ENCODE measurements at places on chromosomes 3 and 15.

GRCh38 chr3:128066114-128066513 lies 13.9 kb downstream of the SEC61A1 start:
- DNase-seq: no peak

GRCh38 chr15:95839367-95839782 lies 491.1 kb upstream of the NR2F2 start:
- no peak for DNase-seq

DNA sequence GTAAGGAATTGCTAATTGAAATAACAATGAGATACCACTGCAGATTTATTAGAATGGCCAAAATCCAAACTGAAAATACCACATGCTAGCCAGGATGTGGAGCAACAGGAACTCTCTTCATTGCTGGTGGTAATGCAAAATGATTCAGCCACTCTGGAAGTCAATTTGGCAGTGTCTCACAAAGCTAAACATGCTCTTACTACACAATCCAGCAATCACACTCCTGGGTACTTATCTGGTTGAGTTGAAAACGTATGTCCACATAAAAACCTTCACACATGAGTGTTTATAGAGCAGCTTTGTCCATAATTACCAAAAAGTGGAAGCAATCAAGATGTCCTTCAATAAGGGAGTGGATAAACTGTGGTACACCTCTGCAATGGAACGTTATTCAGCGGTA lies 113.3 kb downstream of the SMAD6 start:
- no peak for DNase-seq

DNA sequence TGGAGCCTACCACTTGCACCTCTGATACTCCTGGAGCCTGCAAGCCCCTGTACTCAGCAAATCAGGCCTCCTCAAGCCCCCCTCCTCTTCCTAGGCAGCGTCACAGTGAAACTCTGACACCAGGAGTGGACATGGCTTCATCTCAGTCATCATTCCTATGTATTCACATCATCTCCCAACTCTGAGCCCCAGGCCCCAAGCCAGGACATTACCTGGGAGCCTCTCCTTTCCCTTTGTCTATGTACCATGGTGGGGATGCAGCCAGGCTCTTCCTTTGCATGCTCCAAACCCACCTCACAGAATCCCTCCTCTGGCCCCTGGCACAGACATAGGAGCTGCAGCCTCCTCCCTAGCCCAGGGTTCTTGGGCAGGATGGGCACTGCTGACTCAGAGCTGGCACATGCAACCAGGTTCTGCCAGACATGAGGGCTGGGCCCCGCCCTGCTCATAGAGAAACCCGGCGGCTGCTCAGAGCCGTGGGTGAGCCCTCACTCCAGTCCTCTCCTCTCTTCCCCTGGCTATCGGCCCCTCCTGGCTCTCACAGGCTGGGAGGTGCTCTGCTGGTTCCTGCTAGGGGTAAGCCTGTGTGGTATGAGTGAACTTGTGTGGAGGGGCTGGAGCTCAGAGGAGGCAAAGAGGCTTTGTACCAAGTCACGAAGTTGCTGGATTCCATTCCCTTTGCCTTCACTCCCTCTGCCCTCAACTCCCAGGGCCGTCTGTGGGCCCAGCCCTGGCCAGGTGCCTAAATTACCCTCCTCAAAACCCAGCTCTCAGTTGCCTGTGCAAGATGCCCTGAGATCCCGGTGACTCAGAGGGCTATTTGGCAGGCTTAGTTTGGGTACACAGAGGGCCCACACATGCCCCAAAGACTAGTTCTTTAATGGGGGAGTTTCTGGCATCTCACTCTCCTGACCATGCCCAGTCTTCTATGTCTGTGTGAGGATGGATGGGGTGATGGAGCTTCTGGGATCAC lies 1.9 kb upstream of the PLCD1 start:
- no peak for DNase-seq

DNA sequence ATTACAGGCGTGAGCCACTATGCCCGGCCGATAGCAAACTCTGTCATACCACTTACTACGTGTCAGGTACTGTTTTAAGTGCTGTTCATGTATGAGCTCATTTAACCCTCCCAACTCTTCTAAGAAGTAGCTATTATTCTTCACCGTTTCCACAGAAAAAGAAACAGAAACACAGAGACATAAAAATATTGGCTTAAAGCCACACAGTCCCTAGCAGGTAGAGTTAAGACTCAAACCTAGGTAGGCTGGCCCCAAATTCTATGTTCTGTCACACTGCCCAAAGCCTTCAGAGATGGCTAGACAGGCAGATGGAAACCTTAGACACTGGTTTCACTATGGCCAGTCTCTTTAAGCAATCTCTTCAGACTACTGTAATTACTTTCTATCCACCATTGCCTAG lies 149.8 kb upstream of the KCNMB2 start:
- DNase-seq: no peak

DNA sequence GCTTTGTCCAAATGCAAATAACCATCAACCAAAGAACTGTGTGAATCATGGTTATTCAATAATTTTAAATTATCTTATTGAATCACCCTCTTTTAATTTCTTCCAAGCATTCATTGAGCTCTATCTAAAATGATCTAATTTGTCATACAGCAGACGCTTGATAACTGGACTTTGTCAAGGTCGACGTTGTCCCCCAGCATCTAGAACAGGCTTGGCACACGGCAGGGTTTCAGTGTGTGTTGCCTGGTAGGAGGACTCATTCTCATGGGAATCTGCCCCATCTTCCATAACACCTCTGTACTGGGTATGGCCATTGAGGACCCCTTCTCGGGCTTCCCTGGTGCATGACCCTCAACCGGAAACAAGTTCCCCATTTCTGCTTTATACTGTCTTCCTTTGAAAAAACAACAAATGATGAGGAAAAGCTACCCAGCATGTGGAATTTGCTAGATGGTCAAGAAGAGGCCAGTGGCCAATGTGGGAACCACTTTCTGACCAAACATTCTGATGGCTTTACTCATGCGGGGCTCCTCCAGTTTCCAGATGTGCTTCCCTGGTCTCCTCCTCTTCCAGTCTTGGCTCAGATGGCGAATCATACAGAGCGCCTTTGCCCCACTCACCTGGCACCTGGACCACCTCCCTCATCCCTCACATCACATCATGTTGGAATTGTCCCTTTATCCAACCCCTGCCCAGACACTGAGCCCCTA lies 41.7 kb upstream of the SEC22A start:
- DNase-seq: no peak

GRCh38 chr3:28948685-28949084 lies 332.2 kb upstream of the RBMS3 start:
- DNase-seq: no peak

GRCh38 chr3:46356909-46357308 lies 3.0 kb downstream of the CCR2 start:
- DNase-seq: no peak

DNA sequence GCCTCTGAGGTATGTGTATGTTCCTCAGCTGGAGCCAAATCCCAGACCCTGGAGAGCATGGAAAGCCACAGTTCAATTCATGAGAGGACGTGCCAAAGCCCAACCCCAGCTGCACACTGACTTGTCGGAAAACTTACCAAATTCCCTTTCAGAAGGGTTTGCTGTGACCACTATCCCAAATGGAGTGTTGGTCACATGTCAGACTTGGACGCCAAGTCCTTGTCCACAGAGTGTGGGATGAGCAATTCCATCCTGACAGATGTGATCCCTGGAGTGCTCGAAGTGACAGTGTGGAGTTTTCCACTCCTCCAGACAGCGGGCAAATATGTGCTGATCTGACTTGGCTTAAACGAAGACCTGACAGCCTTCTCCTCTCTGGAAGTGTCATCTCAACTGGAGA lies 71.2 kb downstream of the RORA start:
- no peak for DNase-seq

DNA sequence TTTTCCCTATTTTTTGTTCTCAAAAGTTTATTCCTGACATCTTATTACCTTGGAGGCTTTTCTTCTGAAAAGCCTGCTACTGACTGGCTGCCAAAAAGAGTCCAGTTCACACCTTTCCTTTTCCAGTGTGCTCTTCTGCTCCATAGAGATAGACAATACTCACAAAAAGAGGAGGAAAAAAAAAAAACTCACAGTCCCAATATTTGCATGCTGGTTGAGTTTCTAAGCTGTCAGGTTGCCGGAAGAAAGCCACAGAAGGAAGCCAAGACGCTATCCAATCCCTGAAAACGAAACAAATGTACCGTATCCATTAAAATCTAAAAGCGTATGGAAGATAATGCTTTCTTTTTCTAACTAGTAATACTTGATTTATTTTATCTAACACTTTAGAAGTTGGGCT lies 299.5 kb downstream of the CADM2 start:
- no peak for DNase-seq

- no peak for DNase-seq
Measured at GRCh38 chr3:65576966-65577365, 461.8 kb downstream of the MAGI1 start.

GRCh38 chr15:89448825-89449224 lies 47.6 kb downstream of the RHCG start:
- DNase-seq: no peak

DNA sequence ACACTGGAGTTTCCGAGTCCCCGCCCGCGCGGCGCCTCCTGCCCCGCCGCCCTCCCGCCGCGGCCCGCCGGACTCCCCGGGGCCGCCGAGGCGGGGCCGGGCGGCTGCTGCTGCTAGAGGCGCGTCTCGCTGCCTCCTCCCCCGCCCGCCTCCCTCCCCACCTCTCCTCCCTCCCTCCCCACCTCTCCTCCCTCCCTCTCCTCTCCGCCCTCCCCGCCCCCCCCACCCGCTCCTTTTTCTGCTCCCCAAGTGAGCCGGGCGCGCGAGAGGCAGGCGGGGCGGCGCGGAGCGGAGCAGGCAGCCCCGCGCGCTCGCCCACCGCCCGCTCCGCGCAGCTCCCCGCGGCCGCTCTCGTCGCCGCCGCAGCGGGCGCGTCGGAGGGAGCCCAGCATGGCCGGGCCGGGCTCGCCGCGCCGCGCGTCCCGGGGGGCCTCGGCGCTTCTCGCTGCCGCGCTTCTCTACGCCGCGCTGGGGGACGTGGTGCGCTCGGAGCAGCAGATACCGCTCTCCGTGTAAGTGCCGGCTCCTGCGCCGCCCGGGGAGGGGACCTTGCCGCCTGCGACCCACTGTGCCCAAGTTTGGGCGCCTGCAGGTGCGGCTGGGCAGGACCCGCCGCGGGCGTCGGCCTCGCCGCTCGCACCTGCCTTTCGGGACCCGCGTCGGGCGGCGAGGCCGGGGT lies at the start of gene CACNA2D3:
Gene CACNA2D3, plus strand, starts transcription at position 229 of the 679 bp plus-strand sequence.
- no peak for DNase-seq

DNA sequence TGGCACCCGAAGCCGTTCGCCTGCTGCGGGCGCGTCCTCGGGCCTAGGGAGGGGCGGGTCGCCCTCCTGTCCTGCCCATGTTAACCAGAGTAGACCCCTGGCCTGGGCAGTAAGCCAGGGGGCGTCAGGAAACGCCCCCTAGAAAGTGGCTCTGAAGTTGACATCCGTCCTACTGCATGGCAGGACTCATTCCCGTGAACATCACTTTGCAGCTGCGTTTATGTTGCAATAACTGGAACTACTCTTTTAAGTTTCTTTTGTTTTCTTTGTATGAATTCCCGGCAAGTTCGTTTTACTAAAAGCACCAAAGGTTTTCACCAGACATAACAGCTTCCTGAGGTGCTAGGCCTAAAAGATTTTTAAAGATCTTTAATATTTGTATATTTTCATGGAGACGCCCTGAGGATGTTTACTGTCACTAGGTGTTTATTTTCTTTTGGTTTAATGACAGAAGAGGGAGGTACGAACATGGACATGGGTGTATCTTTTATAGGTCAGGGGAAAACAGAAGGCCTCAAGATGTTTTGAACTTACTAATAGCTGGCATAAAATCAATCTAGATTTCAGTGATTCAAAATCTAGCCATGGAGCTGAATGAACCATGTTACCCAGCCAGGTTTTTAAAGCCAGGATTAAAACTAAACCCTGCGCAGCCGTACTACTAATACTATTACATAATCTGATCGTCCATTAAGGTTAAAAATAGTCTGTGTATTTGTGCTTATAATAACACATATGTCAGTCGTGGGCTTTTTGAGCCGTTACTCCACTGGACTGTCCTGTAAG lies 1.0 kb downstream of the C15orf61 start:
- no peak for DNase-seq

DNA sequence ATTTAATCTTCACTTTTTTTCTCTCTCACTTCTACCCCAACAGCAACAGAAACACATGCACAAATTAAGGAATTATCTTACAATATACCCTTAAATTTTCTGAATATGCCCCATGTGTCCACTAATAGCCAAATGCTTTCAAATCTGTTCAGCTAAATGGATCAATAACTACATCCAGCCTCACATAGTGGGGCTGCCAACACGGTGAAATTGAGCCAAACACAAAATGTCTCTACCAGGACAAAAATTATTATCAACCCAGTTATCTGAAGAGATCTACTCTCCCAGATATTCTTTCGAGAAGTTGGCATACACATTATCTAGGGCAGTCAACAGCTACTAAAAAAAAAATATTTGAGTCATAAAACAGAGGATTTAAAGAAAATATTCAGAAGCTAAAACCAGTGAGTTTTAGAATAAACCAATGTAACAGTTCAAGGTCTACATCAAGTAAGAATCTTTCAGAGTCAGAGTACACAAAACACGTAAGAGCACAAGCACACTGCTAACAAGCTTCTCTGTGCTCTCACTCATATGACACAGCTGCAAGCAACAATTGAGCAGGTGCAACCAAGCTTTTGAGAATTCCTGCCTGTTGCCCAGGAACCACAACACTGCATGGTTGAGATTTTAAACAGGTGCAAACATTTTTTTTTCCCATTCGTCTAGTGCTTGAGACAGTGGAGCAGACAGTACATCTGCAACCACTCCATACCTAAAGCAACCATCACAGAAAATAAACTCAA lies 247.7 kb downstream of the ZBTB20 start:
- DNase-seq: no peak

- DNase-seq: no peak
Measured at GRCh38 chr3:128078322-128078721, 26.1 kb downstream of the SEC61A1 start.

GRCh38 chr15:68299436-68299835 lies 21.9 kb downstream of the FEM1B start:
- DNase-seq: no peak

- DNase-seq: no peak
Measured at GRCh38 chr15:65421360-65422215, 1.2 kb downstream of the IGDCC4 start.

GRCh38 chr3:15273227-15273626 lies 59.2 kb downstream of the SH3BP5 start:
- no peak for DNase-seq

- no peak for DNase-seq
Measured at GRCh38 chr3:86794361-86795065, 196.4 kb downstream of the VGLL3 start.

GRCh38 chr3:8975081-8976020 lies 12.1 kb upstream of the RAD18 start:
- no peak for DNase-seq

DNA sequence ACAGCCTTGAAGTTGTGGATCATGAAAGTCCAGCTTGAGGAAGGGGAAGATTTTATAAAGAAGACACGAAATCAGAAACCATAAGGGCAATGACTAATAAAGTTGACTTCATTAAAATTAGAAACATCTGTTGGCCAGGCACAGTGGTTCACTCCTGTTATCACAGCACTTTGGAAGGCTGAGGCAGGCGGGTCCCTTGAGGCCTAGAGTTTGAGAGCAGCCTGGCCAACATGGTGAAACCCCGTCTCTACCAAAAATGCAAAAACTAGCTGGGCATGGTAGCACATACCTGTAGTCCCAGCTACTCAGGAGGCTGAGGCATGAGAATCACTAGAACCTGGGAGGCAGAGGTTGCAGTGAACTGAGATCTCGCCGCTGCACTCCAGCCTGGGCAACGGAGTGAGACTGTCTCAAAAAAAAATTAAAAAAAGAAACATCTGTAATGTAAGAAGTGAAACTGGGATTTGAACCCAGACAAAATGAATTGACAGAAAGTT lies 7.9 kb upstream of the UBXN7 start:
- no peak for DNase-seq

- DNase-seq: no peak
Measured at GRCh38 chr3:26623419-26624208, 1.0 kb downstream of the LRRC3B start.
